ENCODE measurements at places on chromosomes 12 and 14. TPM values are rescaled to one million over a fixed set of nuclear protein-coding genes. Genes with fewer than 3 reads are reported as not detected.

- DNase-seq, result no peak
Observed at GRCh38 chr12:47804171-47804570, 15.5 kb downstream of the HDAC7 start.

GRCh38 chr12:21301-22189, 45.0 kb upstream of the IQSEC3 start:
- DNase-seq, result no peak

DNA sequence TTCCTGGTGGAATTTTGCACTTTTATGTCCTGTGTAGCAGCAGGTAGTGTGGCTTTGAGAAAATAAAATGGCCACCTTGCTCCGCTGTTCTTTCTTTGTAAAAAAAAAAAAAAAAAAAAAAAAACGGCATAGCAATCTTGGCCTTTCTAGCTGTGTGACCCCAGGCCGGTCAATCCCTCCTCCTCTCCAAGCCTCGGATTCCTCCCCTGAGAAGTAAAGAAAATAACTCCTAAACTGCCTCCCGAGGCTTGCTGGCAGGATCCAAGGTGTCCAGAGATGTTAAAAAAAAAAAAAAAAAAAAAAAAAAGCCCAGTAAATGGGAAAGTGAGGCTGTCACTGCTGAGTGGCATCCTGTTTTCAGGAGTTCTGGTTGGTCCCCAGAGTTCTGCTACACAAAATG, 23.9 kb upstream of the MAP1LC3B2 start:
- DNase-seq, result no peak

The TMTC1 gene
- 19.8 TPM for total RNA-seq

GRCh38 chr12:96850676-96851075, 56.4 kb upstream of the NEDD1 start:
- DNase-seq, result no peak

The KRT79 gene
- total RNA-seq, result not detected

DNA sequence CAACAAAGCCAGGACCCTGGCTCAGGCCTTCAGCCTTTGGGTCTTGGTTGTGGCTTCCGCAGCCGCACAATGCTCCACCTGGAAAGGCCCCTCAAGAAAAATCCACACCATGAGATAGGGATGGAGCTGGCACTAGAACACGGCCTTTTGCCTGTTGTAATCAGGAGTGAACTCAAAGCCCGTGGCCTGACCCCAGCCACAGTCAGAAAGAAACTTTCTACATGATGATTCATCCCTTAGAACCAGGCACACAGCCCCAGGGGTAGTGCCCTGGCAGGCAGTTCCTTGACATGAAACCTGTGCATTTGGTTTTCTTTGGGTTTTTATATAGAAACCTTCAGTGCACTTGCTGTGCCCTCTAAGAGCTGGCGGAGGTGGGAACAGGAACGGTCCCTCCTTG, 5.1 kb downstream of the CLMN start:
- DNase-seq, result no peak

DNA sequence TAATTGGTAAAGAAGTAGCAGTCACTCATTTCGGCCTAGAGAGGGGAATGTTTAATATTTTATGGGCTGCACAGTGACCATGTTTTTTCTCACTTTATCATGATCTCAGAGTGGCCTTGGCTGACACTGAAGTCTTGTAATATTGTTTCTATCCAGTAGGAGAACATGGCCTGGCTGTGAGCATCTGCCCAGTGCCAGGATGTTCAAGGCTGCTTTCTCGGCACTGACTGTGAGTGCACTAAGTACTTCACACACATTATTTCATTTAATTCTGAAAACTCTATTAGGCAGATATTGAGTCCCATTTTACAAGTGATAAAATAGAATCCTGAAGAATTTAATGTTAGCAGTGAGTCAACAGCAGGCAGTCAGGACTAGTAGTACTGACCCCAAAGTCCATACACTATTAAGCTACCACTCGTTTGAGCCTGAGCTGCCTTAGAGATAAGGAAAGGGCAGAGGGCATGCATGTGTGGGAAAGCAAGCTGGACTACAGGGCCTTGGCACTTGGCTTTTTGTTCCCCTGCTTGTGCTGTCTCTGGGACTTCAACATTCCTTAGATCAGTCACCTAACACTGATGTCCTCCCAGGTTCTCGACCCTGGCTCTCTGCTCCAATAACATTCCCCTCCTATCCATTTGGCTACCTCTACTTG, 42.2 kb upstream of the APPL2 start:
- DNase-seq, result no peak

- DNase-seq, result no peak
Observed at GRCh38 chr12:93087840-93088610, 158.9 kb upstream of the EEA1 start.

DNA sequence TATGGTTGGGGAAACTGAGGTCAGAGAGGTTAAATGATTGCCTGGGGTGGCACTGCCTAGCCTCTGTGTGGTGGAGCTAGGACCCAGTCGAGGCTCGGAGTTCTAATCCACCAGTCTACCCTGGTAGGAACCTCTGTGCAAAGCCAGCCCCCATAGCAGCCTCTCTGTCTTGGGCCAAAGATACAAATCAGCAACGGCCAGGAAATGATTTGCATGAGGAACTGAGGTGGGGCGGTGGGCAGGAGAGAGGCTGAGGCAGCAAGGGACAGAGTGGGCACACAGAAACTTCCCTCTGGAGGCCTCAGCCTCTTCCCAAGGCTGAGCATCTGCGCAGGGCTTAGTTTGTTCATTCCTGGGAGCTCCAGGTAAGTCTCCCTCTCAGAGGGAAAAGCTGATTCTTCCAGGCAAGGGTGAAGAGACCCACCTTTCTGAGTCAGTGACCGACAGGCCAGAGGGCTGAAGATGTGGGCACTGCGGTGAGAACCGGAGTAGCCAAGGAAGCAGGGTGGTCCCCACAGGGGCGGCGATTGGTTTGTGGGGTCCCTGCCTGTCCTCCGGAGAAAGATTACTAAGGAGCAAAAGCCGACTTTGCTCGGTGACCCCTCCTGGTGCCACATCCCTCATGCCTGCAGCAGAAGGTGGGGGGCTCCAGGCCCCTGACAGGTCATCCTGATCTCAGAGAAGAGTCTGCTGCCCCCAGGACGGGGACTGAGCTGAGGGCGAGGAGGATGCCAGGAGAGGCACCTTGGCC, 134.6 kb downstream of the CACNA1C start:
- no peak for DNase-seq

DNA sequence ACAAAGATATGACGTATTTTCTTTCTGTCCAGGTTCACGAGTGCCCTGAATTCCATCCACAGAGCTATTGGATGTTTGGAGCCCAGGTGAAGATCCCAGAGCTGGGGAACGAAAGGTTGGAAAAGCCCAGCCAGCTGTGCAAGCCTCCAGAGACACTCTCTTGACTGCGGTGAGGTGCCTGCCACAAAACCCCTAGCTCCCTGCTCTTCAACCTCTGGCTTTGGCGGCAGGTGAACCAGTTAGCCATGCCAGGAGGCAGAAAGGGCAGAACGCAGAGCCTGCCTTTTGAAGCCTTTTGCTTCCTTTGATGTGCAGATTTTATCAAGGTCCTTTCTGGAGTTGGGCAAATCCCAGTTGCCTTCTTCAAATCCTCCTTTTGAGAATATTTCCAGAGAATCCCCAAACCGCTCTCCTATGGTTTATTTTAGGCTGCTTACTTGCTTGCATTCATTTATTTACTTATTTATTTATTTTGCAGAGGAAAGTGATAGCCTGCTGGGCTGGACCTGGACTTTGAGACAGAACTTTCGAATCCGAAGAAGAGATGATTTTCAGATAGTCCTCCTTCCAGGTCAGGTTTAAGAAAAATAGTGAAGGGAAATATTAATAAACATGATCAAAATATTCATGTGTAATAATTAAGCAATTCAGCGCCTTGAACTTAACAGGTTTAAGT, 411.2 kb upstream of the TBX3 start:
- no peak for DNase-seq

GRCh38 chr14:72608391-72609204, 285.3 kb downstream of the DPF3 start:
- DNase-seq, result no peak

The STXBP6 gene
- 19.3 TPM for total RNA-seq

DNA sequence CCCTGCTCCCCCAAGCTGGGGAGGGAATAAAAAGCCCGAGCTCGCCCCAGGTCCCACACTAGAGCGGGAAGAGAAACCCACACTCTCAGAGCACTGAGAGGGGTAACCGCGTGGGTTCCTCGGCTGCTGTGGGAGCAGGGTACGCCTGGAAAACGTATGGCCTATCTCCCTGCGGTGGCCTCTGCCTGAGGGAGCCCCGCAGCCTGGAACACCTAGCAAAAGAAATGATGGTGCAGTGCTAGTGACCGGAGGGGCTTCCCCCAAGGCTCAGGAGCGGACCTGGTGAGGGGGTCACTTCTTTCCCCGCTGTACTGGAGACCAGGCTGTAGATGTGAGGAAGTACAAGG, 2.5 kb upstream of the OR4N2 start:
- no peak for DNase-seq

DNA sequence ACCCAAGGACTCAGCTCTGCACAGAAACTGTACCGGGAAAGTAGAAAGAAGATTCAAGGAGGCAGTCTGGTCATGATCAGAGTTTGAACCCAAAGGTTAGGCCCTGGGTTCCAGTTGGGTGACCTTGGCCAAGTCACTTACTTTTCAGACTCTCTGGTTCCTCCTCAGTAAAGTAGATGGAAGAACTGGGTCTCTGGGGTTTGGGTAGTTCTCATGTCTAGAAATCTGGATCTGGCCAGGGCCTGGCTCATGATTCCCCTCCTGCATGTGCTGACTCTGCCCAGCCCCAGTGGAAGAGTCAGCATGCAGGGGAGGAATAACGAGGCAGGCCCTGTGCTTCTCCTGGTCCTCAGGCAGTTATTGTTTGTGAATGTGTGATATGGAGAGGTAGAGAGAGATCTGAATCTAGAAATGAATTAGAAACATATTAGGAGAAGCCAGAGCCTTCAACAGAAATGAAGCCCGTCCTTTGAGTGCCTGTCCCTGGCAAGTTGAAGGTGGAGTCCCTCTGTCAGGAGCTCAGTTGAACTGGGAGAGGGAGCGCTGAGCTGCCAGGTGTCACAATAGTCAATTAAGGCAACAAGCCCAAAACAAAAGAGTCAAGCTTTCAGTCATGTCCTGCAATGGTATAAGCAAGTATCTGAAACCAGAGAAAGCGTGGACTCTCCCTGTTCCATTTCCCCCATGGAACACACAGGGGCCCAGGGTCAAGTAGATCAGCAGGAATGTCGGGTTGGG, 131.3 kb upstream of the HIF1A start:
- DNase-seq, result no peak

The SUSD6 gene
- total RNA-seq, result 5.1 TPM

DNA sequence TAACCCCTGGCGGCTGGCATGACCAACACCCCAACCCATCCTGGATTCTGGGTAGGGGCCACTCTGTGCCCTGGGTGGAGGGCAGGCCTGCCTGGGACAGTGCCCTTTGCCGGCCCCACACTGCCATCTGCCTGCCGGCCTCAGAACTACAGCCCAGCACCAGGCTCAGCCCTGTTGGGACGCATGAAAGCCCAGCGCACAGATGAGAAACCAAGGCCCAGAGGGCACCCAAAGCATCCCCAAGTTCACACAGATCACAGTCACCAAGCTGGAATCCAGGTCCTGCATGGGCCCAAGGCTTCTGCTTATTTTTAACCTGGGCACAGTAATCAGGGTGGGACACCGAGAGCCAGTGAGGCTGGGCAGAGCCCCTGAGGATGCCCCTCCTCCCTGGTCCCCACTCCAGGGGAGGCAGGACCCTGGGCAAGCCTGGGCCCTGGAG, 26.2 kb downstream of the RFLNA start:
- DNase-seq, result peak; percentile 99

The TAS2R42 gene
- not detected for total RNA-seq

The TAS2R19 gene
- total RNA-seq, result 0.99 TPM

- peak; percentile 79 for DNase-seq
Observed at GRCh38 chr12:113601656-113602263, 130.1 kb upstream of the LHX5 start.

The BDKRB1 gene
- total RNA-seq, result not detected

- DNase-seq, result no peak
Observed at GRCh38 chr12:110424237-110424636, 20.7 kb upstream of the ANAPC7 start.

- DNase-seq, result no peak
Observed at GRCh38 chr12:128008341-128008740, 258.6 kb upstream of the TMEM132C start.

- no peak for DNase-seq
Observed at GRCh38 chr14:35340616-35341453, 48.7 kb downstream of the PSMA6 start.

DNA sequence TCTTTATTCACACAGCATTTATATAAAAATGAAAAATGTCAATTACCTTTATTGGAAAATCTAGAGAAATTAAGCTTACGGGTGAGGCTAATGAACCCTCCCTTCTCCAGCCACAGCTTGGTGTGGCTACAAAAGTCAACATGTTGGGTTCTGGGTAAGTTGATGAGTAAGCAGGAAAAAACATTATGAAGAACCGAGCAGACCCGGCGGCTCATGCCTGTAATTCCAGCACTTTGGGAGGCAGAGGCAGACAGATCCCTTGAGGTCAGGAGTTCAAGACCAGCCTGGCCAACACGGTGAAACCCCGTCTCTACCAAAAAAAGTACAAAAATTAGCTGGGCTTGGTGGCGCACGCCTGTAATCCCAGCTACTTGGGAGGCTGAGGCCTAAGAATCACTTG, 10.9 kb downstream of the NAA25 start:
- DNase-seq, result no peak

DNA sequence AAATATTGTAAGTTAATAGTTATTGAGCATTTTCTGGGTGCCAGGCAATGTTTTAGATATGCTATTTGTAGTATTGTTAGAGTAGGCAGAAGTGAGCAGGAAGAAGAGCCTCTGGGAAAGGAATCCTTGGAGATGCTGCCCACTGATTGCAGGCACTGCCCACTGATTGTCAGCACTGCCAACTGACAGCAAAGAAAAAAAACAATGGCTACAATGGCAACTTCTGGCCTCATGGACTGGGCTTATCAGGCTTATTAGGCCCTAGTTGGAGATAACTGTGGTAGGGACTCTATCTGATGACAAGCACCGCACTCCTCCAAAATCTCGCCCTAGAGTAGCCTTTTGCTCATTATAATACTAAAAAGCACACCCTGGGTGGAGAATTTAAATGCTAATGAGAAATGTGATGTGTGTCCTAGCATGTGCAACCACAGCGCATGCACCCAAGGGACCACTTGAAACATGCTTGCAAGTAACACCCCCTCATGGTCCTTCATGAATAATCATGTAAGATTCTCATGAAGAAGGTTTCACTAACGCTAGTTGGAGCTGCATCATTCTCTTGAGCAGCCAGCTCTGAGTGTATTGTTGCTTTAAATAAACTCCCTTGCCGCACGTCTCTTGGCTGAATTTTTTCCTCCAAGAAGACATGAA, 103.5 kb upstream of the PPP4R3A start:
- no peak for DNase-seq

- DNase-seq, result no peak
Observed at GRCh38 chr14:49121246-49121645, 464.9 kb downstream of the RPS29 start.

- DNase-seq, result no peak
Observed at GRCh38 chr14:75469606-75470237, 41.9 kb downstream of the JDP2 start.

The EPYC gene
- not detected for total RNA-seq

GRCh38 chr12:15201056-15201455, 20.2 kb downstream of the RERG start:
- no peak for DNase-seq

The CLEC4E gene
- not detected for total RNA-seq

- DNase-seq, result peak; percentile 63
Observed at GRCh38 chr14:106308839-106309389, 782.5 kb downstream of the TMEM121 start.
